NCI-H524 (cell line): ENCODE measurements at places on chromosomes 6 and 20.
A peak's percentile ranks its signal among the peaks of the same experiment; 100 is the strongest.

DNA sequence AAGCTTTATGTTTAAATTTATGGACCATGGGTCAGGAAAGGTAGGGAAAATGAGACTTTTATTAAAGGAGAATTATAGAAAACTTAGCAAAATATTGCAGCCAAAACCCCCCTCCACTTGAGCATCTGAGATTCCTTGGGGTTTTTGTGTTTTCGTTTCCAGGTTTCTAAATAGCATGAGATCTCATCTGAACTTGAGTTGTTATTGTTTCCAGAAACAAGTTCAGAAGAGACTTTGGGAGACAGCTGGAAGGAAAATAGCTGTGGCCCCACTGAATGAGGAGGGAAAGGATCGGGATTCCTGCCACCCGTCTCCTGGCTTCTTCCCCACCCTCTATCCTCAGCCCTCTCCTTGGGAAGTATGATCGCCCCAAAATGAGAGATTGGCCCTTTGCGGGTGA lies 75.5 kb downstream of the TBC1D7 start:
- DNase-seq: no peak

DNA sequence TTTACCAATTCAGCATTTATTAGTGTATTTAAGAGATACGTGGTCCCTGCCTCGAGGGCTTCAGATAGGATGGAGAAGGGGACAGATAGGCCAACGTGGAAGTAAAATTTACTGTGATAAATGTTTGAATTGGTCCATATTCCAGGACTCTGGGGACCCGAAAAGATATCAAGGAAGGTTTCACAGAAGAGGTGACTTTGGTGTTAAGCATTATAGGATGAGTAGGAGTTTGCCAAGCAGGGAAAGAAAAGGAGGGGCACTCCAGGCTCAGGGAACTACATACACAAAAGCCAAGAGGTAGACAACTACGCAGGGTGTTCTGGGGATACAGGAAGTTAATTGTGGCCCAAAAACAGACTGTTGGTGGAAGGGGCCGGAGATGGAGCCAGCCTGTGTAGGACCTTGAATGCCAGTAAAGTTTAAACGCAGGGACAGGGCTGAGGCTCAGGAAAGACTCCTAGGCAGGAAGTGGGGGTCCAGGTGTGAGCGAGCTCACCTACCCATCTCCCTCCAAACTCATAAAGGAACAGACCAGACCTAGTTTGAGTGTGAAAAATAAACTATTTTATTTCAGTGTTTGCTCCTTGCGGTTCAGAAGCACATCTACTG lies 37.0 kb downstream of the TGM2 start:
- DNase-seq: no peak

- DNase-seq: no peak
Measured at GRCh38 chr20:46368902-46369268, 37.5 kb downstream of the ELMO2 start.

DNA sequence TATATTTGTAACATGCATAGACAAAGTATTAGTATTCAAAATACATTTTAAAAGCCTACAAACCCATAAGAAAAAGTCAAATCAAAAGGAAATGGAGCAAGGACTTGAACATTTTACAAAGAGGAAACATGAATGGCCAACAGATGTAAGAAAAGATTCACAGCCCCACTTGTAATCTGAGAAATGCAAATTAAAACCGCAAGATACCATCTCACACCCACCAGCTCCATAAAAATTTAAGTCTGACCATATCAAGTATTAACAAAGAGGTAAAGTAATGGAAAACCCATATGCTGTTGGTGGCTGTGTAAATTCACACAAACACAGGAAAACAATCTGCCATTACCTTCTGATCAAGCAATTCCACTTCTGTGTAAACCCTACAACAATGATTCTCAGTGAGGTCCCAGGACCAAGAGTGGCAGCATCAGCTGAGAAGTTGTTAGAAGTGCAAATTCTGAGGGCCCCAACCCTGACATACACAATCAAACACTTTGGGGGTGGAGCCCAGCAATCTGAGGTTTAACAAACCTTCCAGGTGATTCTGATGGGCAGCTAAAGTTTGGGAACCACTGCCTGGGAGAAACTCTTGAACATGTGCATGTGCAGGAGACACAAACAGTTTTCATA lies 30.9 kb downstream of the BCL2L1 start:
- peak; percentile 44 for DNase-seq

DNA sequence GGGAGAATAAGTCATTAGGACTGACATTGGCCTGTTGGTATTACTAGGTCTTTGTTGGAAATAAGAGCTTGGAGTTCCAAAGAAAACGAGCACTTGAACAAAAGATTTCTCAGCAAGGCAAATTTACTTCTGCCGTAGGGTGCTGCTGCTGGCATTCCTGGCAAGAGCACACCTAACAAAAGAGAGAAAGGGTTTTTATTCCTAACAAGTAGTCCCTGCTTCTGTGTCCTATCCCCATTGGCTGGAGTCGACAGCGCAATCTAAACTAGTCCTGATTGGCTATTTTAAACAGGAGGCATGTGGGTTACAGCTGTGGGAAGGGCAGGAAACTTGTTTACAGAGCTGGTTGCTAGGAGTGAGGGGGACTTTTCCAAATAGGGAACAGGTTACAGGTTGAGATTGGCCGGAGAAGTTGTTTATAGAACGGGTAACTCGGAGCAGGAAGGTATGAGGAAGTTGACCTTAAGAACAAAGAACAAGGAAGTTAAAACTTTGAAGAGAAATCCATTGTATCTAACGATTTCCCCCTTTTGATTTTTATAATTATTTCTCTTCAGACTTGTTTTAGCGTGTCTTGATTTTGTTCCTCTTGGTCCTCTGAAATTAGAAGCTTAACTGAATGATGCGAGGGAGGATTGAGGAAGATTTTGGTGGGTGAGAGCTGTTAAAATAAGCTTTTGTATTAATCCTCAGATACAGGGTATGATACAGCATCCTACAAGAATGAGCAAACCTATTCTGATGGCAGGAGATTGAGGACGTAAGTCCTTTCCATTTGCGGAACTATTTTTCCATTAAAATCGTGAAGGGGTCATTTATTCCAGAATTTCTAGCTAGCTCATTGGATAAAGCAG lies 3.4 kb upstream of the ZNFX1 start:
- no peak for DNase-seq

- DNase-seq: no peak
Measured at GRCh38 chr20:44800391-44801046, 9.8 kb downstream of the RIMS4 start.
